ENCODE measurements at places on chromosomes 11 and 22.
A peak's percentile ranks its signal among the peaks of the same experiment; 100 is the strongest.

GRCh38 chr11:66365166-66365565 lies 6.4 kb downstream of the SLC29A2 start:
- no peak for DNase-seq

GRCh38 chr22:47357493-47357892 lies 595.0 kb downstream of the TBC1D22A start:
- DNase-seq = no peak

DNA sequence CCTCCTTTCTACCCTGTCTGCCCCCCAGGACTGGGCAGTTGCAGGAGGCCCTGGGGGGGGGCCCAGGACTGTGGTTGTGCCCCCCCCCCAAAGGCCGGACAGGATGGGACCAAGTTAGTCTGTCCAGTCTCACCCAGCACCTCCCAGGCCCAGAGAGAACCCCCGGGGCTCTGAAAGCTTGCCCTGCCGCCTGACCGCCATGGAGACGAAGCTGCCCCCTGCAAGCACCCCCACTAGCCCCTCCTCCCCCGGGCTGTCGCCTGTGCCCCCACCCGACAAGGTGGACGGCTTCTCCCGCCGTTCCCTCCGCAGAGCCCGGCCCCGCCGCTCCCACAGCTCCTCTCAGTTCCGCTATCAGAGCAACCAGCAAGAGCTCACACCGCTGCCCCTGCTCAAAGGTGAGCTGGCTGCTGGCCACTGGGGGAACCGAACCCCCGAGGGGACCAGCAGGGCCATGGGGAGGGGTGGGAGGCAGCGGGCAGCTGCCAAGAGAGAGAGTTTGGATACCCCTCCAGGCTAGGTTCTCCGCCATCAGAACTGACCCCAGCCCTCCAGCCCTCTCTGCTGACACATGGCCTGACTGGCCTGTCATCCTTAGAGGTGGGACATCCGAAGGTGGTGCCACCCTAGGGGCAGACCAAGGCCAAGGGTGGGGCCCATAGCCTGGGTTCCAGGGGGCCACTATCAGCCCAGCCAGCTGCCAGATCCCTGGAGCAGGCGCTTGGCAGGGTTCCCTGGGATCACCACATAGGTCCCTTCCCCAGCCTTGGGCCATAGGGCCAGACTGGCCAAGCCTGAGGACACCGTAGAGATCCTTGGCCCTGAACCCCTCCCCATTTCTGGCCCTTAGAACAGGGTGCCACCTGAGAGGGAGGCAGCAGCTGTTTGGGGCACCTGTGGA lies 1.3 kb downstream of the PPP2R5B start:
- no peak for DNase-seq

DNA sequence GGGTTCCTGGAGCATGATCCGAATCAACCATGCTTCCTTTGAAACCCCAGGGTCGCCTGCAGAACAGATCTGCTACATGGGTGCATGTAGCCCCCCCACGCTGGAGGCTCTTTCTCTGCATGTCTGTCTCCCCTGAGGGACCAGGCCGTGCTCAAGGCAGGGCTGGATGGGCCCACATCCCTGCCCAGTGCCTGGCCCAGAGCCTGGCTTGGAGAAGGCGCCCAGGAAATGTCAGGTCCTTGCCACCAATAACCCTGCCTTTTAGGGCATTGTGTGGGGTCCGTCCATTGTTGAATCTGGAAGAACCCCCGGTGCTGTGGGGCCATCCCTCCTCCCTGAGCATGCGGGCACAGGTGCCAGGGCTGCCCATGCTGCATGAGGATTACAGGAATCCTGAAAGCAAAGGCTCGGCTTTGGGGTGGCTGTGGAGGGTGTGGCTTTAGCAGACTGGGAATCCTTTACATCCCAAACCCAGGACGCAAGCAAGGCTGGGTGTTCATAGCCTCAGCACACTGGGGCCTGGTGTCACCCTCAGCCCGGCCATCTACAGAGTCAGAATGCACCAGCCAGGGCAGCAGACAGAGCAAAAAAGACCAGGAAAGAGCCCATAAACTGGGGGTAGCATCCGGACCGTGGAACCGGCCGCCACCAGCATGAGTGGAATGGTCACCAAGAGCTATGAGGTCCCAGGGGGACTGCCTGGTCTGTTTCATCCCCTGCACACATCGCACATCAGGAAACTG lies 48.2 kb downstream of the RTL6 start:
- DNase-seq = no peak

DNA sequence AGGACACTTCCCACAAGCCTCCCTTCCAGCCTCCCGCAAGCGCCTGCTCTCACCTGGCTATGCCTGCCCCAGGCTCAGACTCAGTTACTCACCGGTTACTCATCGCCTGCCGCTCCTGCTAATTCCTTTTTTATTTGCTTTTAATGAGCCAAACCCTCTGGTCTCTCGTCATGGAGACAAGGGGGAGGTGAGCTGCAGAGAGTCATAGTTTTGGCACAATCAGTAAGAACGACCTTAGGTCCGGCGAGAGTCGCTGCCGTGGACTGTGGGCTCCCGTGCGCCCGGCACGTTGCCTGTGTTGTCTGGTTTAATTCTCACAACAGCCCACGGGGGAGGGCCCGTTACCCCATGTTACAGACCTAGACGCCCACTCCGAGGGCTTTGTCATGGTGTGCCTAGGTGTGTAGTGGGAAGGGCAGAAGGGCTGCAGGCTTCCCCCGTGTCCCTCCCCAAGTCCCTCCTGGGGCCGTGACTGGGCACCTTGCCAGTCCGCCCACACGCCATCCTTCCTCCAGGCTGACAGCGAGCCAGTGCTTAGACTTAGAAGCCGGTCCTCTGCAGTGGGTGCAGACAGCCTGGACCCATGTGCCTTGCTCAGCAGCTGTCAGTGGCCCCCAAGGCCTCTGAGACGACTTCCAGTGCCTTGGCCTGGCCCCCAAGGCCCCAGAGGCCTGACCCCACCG lies 42.2 kb downstream of the WNT7B start:
- no peak for DNase-seq

GRCh38 chr11:27187075-27187847 lies 146.6 kb downstream of the BBOX1 start:
- DNase-seq = no peak

DNA sequence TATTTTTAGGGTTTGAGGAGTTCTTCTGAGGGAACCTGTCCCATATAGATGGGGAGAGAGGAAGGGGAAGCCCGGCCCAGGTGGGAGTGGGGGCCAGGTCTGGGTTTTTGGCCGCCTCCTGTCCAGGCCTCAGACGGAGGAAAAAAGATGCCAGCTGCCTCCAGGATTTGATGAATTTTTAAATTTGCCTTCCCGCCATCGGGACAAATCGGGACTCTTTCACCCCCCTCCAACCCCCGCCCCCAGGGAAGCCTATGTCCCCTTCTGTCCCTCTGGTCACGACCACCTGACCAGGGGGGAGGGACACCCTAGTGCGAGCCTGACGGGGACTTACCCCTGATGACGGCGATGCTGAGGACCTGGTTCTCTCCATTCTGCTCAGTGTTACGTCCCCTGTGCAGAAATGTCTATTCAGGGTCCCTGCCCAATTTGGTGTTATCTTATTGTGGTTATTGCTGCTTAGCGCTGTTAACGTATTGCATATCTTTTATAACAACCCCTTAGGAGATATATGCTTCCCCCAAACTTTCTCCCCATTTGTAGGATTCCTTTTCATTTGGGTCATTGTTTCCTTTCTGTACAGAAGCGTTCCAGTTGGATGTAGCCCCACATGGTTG lies 115.9 kb upstream of the GRK3 start:
- no peak for DNase-seq

GRCh38 chr11:110098645-110099044 lies 5.5 kb downstream of the ZC3H12C start:
- no peak for DNase-seq

DNA sequence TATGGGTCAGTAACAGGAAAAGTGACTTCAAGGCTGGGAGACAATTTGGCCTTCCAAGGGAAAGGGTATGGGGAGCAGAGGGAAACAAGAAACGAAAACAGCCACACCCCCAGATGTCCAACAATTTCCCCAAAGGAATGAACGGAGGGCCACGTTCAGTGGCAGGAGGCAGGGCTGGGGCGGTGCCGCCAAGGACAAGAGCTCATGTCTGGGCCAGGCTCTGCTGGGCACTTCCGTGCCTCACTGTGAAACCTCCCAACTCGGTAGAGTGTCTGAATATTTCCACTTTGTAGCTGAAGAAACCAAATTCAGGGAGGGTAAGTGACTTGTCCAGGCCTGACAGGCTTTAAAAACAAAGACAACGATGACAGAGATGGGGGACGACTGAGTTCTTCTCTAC lies 11.9 kb downstream of the IFT27 start:
- no peak for DNase-seq

GRCh38 chr22:36728505-36728904 lies 25.0 kb upstream of the CACNG2 start:
- no peak for DNase-seq

- DNase-seq = no peak
Observed at GRCh38 chr11:128201801-128202200, 385.6 kb downstream of the ETS1 start.

DNA sequence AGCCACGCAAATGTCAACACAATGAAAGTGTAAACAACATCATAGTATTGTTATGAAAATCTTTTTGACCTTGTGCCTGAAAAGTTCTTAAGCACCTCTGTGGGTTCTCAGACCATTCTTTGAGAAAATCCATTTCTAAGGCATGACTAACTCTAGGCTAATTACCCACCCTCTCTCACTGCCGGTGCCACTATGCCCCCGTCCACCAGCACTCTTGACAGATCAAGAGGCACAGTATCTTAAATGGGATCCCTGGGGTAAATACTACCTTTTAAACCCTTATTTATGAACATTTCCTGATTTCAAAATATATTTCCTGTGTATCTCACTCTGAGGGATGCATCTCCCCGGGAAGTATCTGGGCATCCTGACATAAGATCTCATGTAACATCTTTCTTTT lies 607.5 kb downstream of the METTL15 start:
- DNase-seq = no peak

GRCh38 chr11:120869516-120870011 lies 154.3 kb upstream of the TBCEL start:
- no peak for DNase-seq

DNA sequence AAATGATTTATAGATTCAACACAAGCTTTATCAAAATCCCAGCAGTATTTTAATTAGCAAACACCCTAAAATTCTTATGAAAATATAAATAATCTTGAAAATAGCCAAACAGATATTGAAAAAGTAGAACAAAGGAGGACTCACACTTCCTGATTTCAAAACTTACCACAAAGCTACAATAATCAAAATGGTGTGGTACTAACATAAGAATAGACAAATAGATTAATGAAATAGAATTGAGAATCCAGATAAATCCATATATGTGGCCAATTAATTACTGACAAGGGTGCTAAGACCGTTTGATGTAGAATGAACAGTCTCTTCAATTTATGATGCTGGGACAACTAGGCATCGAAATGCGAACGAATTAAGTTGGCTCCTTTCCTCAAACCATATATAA lies 49.6 kb upstream of the TEAD1 start:
- no peak for DNase-seq

- no peak for DNase-seq
Observed at GRCh38 chr11:64566915-64567891, 23.8 kb upstream of the SLC22A12 start.

GRCh38 chr22:39135092-39135896 lies 17.2 kb downstream of the CBX7 start:
- peak; percentile 25 for DNase-seq

Data from NCI-H446 (cell line).